ENCODE measurements at places on chromosomes 11 and 22. TPM values are rescaled to one million over a fixed set of nuclear protein-coding genes. Genes with fewer than 3 reads are reported as not detected.

DNA sequence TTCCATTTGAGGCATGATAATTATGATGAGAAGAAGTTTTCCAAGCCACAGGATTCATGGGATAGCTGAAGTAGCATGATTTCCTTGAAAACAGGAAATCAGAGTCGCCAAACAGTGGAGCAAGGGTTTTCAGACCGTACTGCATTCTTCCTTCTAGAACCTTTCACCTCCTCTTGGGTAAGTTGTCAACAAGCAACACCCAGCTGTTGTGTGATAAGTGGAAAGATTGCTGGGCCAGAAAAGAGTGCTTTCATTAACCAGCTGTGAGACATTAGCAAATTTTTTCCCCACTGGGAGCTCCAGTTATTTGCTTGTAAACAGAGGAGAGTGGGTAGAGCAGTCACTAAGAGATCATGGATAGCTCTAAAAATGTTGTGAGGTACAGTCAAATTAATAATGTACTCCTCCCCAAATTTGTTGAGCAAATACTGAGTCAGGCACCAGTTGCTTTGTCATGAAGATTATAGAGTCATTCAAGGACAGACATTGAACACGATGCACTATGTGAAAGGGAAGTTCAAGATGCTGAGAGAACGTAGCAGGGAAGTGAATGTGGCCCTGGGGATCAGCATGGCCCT lies 11.7 kb upstream of the MPEG1 start:
- no peak for DNase-seq

SLC2A11 gene
- 25.3 TPM for total RNA-seq

GRCh38 chr22:27090611-27091011 lies 433.2 kb downstream of the MIAT start:
- DNase-seq = no peak

GRCh38 chr22:17767233-17768065 lies 6.8 kb downstream of the BID start:
- DNase-seq = no peak
